Left lung (tissue), 14 donors: ENCODE measurements at places on chromosomes 5 and 9. TPM values are rescaled to one million over a fixed set of nuclear protein-coding genes. Genes with fewer than 3 reads are reported as not detected.

- no peak for DNase-seq
Measured at GRCh38 chr9:90132866-90133265, 509.8 kb downstream of the DIRAS2 start.

DNA sequence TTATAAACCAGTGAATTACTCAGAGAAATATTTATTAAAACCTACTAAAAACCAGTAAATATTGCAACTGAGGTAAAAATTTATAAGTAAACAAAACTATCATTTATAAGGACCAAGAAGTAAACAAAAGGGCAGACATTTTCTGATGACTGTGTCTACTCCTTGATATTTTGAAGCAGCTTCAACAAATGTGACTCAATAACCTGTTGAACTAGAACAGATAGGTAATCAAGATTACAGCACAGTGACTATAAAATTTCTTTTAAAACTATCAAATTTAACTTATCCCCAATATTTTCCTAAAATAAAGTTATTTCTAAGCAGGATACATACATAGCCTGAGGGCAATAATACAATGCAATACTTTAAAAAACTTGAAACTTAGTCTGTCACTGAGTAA is 12.8 kb downstream of the ANKRA2 start:
- no peak for DNase-seq

GRCh38 chr9:92564504-92564903 is 28.7 kb upstream of the ECM2 start:
- no peak for DNase-seq

- DNase-seq = no peak
Measured at GRCh38 chr5:53059281-53059680, 50.3 kb downstream of the MOCS2 start.

DNA sequence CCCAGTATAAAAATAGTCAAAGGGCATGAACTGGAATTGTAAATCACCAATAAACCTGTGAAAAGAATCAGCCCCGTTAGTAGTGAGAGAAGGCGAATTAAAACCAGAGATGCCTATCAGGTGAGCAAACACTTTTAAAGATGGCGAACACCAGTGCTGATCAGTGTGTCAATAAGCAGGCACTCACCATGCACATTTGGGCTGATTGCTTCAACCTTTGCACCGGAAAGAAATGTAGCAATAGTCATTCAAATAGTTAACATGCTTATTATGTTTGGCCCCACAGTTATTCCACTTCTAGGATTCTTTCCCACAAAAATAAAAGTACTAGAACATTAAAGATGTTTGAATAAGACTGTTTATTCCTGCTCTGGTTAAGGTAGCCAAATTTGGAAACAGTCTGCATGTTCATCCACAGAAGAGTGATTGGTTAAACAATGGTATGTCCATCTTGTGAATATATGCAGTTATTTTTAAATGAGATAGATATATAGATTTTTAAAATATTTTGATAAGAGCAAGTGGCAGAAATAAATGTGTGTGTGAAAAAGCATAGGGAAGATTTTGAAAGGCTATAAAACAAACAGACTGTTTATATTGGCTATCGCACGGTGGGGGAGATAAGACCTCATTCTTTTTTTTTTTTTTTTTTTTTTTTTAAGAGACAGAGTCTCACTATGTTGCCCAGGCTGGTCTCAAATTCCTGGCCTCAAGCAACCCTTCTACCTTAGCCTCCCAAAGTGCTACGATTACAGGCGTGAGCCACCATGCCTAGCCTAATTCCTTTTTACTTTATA is 112.2 kb downstream of the PIP5K1B start:
- no peak for DNase-seq

- DNase-seq = no peak
Measured at GRCh38 chr5:68252673-68253623, 37.4 kb downstream of the PIK3R1 start.

The SEMA5A gene
- total RNA-seq = 18.2 TPM
